ENCODE measurements at places on chromosomes 1 and 21.

- no peak for DNase-seq
Measured at GRCh38 chr1:193434319-193434718, 247.9 kb upstream of the B3GALT2 start.

GRCh38 chr1:23554481-23555269 lies 4.6 kb downstream of the ID3 start:
- peak; percentile 93 for DNase-seq

GRCh38 chr1:31647106-31647505 lies 2.4 kb upstream of the PEF1 start:
- no peak for DNase-seq

DNA sequence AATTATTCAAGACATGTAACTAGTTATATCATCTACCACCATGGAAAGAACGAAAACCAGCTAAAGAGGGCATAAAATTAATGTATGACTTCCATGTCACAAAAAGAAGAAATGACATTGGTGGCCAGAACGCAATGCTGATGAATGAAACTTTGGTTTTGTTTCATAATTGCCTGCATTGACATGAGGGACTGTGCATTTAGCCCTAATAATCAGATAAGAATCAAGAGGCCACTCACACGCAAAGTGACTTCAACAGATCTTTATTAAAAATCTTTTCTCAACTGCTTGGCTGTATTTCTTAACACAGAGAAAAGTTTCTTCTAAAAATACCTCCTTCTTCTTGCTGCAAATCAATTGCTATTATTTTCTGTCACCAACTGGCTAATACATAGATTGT lies 184.7 kb upstream of the RUNX1 start:
- DNase-seq: no peak

GRCh38 chr1:15231714-15232201 lies 15.3 kb upstream of the FHAD1 start:
- no peak for DNase-seq

DNA sequence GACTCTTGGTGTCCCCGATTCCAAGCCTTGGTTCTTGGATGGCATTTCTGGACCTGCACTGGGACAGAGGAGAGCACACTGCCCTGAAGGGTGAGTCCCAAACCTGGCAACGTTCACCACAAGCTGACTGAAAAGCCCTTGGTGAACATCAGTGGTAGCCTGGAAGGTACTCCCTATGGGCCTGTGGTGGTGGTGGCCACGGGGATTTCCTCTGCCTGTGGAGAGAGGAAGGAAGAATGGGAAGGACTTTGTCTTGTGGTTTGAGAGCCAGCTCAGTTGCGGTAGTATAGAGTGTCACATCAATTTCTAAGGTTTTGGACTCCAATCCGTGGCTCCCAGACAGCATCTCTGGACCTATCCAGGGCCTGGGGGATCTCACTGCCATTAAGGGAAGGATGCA lies 50.7 kb downstream of the DNAH14 start:
- DNase-seq: no peak

DNA sequence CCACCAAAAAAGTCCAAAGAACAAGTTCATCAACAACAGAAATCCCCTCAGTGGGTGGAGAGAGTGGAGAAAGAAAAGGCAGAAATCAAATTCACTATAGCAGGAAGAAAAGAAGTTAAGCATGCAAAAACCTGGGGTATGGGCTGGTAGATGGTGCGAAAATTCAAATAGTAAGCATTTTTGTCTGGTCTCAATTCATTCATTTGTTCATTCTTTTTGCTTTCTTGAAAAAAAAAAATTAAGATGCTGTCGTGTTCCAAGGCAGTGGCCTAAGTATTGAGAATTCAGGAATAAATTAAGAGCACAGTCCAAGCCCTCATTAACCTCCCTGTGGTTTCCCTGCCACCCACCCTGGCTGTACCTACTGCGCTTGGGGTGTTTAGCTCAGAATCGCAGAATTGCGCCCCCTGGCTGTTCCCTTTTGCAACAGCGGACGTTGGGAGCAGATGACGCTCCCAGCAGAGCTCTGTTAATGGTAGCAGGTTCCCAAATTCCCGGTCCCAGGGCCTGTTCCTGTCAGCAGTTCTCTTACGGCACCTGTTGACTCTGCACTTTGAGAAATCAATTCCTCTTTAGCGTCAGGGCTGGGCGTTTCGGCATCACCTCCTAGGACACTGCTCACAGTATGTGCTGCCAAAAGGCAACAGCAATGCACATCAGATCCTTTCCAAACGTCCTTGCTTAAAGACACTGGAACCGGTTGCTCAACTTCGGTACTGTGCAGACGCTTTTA lies 34.0 kb upstream of the SSX2IP start:
- DNase-seq: peak; percentile 43

DNA sequence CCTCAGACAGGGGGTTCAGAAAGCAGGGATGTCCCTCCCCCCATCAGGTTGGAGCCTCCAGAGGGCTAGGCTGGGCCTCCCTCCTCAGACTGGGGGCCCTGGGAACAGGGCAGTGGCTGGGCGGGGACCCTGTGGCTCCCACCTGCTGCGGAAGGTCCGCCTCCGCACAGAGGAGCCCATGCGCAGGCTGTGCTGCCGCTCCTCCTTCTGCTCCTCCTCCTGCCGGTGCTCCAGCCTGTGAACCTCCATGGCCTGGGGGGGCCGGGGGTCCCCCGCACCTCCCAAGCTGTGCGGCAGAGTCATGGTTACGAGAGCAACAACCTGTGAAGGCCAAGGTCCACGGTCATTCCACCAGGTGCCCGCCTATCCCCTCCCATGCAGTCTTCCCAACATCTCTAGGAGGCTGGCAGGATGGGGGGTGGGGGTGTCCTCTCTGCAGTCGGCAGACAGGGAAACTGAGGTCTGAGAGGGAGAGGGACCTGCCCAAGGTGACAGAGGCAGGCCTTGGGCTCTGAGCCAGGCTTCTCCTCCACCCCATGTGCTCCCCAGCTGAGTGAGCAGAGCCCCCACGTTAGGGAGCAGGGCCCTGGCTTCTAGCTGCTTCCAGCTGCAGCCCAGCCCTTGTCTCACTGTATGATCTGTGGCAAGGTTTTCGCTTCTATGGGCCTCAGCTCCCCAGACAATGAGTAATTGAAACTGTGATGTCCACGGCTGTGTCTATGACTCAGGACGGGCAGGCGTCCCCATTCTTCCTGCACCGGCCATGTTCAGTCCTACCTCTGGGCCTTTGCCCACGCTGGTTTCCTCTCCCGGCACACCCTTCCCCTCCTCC lies 3.4 kb downstream of the MYOM3 start:
- no peak for DNase-seq

DNA sequence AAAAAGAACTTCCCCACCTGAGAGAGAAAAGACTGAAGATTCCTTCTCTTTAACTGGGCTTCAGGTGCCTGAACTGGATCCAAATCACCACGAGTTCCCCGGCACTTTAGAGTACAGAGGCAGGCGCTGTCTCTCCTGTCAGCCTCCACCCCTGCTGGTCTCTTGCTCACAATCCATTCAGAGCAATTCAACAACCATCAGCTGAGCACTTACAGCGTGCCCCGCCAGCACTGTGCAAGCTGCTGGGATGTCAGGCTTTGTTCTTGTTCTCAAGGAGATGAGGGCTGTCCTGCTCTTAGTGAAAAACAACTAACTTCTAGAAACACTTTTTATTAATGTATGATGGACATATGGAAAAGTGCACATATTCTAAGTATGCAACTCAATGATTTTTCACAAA lies 68.7 kb upstream of the VAMP3 start:
- no peak for DNase-seq

GRCh38 chr1:40802078-40802741 lies 18.6 kb downstream of the KCNQ4 start:
- DNase-seq: peak; percentile 48

- no peak for DNase-seq
Measured at GRCh38 chr1:246106342-246106763, 400.7 kb downstream of the SMYD3 start.

DNA sequence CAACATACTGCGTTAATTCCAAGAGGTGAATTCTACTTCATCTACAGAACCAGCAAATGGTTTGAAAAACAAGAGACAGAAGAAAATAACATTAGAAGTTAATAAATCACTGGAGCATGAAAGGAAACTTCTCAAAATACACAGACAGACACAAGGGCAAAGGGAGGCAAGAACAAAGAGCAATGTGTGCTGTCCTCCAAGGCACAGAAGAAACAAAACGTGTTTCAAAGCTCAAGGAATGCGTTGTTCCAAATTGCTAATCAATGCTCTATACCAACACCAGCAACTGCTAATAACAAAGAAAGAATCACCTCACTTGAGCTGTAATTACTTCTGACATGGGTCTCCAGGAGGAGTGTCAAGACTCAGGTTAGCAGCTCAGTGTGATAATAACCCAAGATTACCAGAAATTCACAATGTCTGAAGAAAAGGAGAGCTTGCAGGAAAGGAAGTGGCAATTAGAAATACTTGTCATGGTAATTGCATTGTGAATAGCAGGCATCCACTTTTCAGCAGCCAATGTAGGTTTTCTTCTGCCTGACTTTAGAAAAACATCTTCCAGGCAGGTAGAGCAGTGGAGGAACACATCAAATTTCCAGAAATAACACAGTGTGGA lies 175.4 kb downstream of the SEC16B start:
- no peak for DNase-seq

DNA sequence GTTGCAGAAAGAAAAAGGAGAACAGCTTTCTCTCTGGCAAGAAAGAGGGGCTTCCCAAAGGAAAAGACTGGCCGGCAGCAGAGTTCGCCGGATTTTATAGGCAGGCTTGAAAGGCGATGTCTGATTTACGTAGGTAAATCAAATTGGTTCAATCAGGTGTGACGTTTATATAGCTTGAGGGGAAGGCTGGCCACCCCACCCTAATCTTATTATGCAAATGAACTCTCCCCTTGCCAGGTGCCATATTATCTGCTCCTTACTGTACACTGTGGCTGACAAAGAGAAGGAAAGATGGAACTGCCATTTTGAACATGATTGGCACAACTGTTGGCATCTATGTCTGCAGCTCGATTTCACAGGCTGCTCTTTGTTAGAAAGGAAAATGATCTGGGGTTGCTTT lies 16.8 kb upstream of the INTS3 start:
- no peak for DNase-seq
